ENCODE measurements at places on chromosomes 7 and 10.
A peak's percentile ranks its signal among the peaks of the same experiment; 100 is the strongest.

DNA sequence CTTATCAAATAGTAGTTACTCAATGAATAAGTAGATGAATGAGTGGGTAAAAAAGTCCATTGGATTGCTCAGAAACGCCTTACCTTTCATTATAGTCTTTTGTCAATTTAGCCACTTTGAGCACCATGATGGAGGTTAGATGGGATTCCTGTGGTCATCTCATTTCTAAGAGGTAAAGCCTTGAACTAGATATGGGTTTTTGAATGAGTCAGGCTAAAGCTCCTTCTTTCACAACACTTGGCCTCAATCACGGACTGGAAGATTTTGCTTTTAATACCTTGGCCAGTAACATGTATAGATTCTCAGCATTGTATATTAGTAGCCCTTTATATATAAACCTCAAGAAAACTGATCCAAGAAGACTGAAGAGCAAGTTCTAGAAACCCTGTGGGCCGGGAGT is 99.7 kb upstream of the CCDC6 start:
- DNase-seq: no peak

DNA sequence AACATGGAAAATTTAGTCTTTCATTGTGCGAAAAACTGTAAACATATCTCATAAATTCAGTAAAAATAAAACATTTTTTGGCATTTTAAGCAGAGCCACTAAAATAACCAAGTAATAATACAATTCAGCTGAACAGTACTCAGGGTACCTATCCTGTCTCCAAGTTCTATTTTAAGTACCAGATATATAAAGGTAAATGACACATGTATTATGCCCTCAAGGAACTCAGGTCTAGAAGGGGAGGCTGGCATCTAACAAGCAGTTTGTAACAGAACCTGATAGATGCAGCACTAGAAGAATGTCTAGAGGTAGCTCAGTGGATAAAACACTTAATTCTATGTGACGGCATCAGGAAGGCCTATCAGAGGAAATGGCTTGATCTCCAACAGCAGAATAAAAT is 112.2 kb downstream of the CRPPA start:
- DNase-seq: no peak

- no peak for DNase-seq
Observed at GRCh38 chr10:129718548-129719414, 245.3 kb downstream of the EBF3 start.

- peak; percentile 61 for DNase-seq
Observed at GRCh38 chr7:151769188-151769821, 107.6 kb downstream of the PRKAG2 start.

DNA sequence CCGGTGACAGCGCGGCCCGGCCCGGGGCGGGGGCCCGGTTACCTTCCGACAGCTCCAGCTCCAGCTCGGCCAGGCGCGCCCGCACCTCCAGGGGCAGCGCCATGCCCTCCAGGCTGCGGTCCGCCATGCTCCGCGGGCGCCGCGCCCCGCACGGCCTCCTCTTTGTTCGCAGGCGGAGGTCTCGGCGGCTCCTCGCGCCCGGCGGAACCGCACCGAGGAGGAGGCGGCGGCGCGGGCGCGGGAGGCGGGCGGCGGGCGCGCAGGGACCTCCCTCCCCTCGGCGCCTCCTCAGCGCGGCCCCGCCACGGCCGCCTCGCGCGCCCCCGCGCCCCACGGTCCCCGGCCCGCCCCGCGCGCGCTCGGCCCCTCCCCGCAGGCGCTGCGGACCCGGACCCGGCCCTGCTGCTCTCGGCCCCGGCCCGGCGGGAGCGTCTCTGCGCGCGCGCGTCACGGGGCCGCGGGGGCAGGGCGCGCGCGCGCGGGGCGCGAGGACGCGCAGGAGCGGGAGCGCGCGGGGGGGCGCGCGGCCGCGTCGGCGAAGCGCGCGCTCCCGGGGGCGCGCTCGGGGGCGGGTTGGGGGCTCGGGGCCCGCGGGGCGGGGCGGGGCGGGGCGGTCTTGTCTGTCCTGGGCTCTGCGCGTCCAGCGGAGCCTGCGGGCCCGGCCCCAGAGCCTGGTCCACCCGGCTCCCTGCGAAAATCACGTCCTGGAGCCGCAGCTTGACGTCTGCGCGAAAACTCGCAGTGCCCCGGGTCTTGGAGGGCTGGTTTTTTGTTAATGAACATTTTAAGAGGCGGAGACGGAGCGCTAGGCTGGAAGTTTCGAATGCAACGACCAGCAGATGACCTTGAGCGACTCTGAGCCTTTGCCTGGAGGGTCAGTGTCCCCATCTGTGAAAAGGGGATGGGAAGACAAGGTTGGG is at the start of gene DIP2C:
DIP2C (minus strand) TSS at position 217 of the 920 bp plus-strand sequence; CDS start at position 127, 90 bp downstream.
- no peak for DNase-seq

DNA sequence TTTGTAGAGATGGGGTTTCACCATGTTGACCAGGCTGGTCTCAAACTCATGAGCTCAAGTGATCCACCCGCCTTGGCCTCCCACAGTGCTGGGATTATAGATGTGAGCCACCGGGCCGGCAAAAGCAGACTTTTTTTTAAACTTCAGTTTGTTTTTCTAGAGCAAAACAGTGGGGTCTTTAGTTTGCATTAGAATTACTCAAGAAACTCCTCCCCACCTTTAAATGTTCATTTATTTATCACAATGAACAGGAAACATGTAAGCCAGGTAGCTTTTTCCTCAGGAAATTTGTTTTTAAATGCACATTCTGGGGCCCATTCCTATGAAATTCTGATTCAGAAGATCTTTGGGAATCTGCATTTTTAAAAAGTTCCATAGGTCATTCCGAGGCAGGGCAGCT is 56.0 kb upstream of the JAZF1 start:
- DNase-seq: no peak

- DNase-seq: no peak
Observed at GRCh38 chr7:47846138-47846836, 102.0 kb downstream of the PKD1L1 start.

- DNase-seq: peak; percentile 14
Observed at GRCh38 chr7:29748286-29749099, 57.8 kb upstream of the WIPF3 start.

DNA sequence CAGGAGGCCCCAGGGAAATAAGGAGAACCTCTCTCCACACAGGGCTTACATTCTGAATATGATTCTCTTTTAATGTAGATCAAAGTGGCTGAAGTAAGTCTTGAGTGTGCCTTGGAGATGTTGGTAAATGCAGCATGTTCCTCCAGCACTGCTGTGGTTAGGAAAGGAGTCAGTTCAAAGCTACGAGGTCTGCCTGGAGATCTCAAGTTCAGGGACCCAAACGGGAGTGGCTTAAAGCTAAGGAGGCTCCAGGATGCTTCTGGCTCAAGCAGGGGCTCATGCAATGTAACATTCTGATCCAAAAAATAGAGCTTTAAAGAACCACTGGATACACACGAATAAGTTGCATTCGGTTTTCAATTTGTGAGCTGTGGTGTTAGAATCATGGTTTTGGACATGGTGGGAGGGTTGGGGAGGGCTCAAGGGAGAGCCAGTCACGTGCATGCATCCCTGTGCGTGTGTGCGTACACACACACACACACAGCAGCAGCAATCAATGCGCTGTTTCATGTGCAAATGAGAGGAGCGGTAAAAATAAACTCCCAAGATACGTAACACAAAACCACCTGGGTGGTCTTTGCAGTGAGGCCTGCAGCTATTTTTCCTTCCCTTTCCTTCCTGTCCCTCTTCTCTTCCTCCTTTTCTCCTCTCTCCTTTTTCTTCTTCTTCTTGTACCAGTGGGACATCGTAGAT is 70.5 kb downstream of the AOAH start:
- no peak for DNase-seq

Measured in activated CD4-positive, alpha-beta T cell treated with anti-CD3 and anti-CD28 coated beads, Interleukin-10, Interleukin-2, amounts not matched to agents 100 ng/mL and 50 ng/mL, durations not matched to agents 16 hours and 8 hours (primary cell).